ENCODE measurements at places on chromosomes 11 and 22.

DNA sequence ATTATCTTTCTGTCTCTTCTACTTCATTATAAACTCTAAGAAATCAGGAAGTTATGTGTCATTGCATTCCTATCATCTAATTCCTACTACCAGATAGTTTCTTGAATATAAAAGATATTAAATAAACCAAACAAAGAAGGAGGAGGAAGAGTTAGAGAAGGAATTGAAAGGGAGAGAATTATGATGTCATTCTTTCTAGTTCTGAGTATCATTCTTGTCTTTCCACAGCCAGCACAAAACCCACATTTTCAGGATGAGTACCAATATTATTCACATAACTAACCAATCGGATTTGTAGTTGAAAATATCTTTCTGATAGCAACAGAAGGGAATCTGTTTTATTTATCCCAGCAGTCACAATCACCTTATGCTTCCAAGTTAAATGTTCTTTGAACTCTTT lies 13.3 kb downstream of the MS4A13 start:
- DNase-seq = no peak

DNA sequence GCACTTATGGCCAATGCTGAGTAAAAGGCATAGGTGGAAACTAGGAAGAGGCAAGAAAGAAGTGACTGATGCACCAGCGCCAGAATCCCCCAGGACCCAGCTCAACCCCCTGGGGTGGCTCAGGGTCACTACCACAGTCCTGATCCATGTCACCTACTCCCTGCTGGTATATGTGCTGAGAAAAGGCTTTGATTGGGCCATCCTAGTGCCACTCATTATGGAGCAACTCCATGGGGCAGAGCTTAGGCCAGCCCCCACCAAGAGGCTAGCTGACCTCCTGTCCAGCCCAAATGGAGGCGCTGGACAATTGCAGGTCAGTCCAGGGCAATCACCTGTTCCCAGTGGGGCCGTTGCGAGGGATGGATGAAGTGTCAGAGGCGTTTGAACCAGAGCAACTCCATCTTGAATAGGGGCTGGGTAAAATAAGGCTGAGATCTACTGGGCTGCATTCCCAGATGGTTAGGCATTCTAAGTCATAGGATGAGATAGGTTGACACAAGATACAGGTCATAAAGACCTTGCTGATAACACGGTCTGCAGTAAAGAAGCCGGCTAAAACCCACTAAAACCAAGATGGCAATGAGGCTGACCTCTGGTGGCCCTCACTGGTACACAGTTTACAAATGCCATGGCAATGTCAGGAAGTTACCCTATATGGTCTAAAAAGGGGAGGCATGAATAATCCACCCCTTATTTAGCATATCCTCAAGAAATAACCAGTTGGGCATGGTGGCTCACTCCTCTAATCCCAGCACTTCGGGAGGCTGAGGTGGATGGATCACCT lies 20.6 kb upstream of the DAGLA start:
- DNase-seq = no peak

DNA sequence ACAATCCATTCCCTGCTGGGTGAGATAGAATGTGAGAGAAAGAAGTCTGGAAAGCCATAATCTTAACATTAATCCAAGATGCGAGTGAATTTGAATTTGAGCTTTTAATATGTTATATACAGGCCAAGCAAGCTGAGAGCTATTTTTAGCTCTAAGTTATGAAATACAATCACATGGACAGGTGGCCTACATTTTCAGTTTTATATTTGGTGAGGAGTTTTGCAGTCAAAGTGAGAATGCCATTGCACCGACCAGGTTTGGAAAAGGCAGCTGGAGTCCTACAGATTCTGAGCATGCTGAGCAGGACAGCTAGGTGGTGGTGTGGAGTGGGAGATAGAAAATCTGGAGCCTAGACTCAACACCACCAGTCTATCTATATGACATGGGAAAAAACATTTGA lies 12.0 kb downstream of the OR5B21 start:
- DNase-seq = no peak

DNA sequence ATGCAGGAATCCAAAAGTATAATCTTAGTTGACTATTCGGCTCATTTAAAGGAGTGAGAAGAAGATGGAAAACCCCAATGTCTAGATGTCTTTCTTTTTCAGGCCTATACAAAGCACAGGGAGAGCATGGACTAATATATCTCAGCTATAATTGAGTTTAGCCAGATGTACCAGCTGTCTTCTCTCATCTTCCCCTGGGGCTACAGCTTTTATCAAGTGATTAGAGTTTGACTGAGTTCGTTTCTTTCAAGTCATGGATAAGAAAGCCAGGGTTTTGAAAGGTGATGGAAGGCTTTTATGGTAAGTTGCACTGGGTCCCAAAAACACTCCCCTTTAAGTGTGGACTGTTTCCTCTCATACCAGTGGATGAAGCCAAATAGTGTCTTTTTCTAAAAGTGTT lies 1172.8 kb upstream of the TENM4 start:
- DNase-seq = no peak

DNA sequence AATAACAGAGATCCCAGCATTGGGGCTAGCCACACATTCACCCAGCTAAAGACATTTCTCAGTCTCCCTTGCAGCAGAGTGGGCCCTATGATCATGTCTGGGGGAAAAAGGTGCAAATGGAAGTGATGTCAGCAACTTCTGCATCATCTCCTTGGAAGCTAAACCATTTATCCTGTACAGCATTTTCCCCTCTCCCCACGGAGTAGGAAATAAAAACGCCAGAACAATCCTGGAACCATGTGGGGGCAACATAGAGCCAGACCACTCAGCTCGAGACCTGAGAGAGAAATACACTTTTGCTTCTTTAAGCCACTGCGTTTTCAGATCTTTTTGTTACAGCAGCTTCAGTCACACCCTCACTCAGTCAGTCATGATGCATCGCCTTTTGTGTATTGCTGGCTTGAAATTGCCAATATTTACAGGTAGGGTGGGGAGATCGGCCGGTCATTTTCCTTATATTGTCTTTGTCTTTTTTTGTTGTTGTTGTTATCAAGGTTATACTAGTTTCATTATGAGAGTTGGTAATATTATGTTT lies 9.1 kb upstream of the RAC2 start:
- no peak for DNase-seq

DNA sequence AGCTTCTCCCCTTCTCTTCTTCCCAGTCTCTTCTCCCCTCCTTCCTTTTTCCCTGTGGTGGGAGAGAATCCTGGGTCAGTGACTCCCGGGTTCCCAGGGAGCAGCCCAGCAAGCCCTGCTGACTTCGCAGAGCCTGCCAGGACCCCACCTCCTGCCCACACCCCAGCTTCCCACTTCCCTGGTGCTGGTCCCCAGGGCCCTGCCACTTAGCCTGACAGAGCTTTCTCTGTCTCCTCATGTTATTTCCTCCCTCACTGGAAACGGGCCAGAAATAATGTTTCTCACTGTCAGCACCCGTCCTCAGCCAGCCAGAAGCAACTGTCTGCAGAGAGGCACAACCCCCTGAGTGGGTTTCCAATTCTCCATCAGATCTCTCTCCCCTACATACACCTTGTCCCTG lies 27.1 kb downstream of the C11orf96 start:
- peak; percentile 49 for DNase-seq

GRCh38 chr11:121894581-121894980 lies 221.4 kb downstream of the BLID start:
- DNase-seq = no peak

DNA sequence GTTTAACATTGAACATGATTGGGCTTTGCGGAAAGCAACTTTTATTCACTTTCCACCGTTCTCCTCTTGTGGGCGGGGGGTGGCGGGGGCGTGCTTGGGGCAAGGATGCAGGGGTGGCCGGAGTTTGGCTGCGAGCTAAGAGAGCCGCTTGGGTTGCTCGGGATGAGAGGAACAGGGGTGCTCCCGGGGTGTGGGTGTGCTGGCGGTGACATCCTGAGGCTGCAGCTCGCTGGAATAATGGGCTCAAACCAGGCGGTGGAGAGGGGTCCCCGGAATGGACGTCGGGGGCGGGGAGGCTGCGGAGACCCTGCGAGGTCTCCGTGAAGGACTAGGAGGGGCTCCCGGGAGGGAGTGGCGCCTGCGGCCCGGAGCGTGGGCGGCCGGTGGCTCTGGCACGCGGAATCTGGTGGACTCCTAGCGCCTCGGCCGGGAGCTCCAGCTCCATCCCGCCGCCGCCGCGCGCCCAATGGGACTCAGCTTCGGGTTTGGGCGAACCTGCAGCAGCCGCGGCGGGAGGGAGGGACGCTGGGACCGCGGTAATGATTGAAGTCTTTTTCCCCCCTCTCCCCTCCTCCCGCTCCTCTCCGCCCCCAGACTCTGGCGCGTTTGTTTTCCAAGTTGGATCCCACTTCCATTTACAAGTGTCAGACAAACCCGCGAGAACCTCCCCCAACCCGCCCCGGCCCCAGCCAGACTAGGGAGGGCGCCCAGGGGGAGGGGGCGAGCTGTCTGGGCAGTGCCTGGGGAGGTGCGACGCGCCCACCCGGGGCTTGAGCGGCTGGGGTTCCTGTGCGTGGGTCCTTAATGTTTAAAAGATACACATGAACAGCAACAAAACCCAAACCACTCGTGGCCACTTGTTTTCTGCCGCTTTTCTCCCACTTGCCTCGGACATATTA lies 2.0 kb downstream of the FAT3 start:
- DNase-seq = peak; percentile 76

- DNase-seq = no peak
These were observed 40.7 kb upstream of the CLMP start for GRCh38 chr11:123235656-123236261.

DNA sequence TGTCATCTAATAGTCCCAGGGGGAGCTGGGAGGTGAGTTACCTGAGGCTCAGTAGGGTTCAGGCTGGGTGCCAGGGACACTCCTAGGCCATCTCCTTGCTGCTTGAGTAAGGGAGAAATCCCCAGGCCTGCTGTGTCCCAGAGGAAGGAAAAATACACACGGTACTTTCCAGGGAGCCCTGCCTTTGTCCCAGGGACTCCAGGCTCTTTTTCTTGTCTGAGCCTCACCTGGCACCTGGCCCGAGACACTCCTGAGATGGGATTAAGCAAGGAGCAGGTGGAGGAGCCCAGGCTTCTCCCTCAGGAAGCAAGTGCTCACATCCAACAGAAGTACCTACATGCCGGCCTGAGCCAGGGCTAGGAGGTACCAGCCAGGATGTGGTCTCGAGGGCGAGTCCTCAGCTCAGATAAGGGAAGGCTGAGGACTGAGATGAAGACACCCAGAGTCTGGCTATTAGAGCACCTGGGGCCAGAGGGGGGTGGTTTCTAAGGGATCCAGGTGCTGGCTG lies 899 bp upstream of the KLHDC7B start:
- no peak for DNase-seq

DNA sequence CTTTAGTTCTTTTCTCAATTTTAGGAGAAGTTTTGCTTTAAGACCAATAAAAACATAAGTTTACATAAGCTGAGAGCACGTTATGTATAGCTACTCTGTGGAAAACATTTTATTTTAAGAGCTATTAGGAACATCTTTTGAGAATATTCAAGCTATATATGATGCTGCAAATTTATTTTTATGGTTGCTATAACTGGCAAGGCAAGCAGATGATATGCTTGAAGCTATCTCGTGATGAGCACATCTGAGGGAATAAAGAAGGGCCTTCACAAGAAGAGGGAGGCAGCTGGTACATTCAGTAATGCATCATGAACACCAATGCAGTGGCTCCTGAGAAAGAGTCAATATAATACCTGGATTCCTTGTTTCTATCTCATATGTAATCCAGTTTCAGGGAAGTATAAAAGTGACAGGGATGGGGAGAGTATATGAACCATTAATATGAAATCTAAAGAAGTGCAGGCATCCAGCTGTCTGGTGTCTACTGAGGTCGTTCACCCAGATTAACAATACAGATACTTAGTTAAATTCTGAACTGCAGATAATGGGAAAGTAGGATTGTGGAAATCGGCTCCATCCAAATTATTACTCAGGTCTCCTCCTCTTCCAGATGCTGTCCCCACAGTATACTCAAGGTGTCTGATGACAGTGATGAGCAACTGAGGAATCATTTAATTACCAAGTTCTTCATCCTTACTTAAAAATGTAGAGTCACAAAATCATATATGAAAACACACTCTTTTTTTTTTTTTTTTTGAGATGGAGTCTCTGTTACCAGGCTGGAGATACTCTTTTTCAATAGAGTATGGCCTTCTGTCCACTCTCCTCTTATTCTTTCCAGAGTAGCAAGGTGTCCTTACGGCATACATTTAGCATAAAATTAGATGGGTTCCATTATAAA lies 100.4 kb upstream of the SERPIND1 start:
- no peak for DNase-seq

GRCh38 chr11:64298966-64299846 lies 952 bp upstream of the CATSPERZ start:
- no peak for DNase-seq

- DNase-seq = peak; percentile 85
These were observed 11.1 kb upstream of the TAB1 start for GRCh38 chr22:39388261-39389011.

- no peak for DNase-seq
These were observed 699 bp upstream of the SDF2L1 start for GRCh38 chr22:21641417-21641788.

GRCh38 chr11:61162092-61162941 lies 1.1 kb upstream of the VPS37C start:
- DNase-seq = no peak

DNA sequence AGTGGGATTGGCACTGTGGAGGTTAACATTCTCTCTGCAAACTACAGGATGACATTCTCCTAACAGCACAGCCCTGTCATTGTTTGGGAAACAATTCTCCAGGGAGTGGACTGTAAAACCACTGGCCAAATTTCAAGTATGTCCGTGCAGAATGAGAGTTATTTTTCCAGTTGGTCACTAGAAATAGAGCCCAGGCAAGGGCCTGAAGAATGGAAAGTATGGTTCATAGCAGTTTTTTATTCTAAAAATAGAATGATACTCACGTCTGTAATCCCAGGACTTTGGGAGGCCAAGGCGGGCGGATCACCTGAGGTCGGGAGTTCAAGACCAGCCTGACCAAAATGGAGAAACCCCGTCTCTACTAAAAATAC lies 39.0 kb upstream of the CD44 start:
- DNase-seq = no peak

DNA sequence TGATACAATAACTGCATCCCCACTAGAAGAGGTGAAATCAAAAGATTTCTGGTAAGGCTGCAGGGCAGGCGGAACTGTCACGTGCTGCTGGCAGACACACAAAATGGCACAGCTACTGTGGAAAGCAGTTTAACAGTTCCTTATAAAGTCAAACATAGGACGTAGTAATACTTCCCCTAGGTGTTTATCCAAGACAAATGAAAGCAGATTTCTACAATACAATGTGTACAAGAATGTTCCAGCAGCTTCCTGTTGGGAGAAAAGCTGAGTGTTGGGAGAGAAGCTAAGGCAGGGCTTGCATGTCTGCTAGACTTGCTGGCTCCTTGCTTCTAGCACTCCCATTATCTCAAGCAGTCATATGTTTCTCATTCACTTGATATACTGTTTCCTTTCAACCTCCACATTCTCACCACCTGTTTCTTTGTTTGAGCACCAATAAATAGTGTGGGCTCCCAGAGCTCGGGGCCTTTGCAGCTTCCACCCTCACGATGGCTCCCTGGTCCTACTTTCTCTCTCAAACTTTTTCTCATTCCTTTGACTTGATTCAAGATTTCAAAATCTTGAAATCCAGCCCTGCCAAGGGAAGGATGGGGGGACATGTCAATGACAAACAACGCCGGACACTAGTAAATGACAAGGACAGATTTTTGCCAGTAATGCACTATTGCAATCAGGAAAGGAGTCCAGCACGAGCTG lies 21.2 kb upstream of the IL17RA start:
- no peak for DNase-seq

Measured in coronary artery (tissue), 2 donors.